PC-9 (cell line): ENCODE measurements at places on chromosomes 7 and 10. TPM values are rescaled to one million over a fixed set of nuclear protein-coding genes. Genes with fewer than 3 reads are reported as not detected.

DNA sequence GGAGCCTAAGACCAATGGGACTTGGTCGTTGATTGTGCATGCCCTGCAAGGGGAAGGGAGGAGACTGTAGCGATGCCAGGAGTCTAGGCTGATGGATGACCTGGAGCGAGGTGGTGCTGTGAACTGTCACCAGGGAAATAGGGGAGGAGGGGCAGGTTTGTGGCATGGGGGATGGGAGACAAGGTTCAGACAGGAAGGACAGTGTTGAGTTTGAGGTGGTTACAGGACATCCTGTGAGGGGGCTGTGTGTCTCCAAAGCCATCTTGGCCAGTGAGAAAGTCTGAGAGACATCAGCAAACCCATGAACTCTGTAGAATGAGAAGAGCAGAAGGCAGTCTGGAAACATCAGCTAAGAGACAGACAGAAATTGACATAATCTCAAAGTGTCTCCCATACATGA, 38.5 kb upstream of the KDM7A start:
- DNase-seq = peak; percentile 21
- H3K4me3 ChIP-seq = no peak overlapping the region
- H3K27me3 ChIP-seq = no peaks in the 10 kb centered on the region
- H3K4me1 ChIP-seq = peaks cover 22% of the 10 kb centered on the region
- no peak overlapping the region for H3K27ac ChIP-seq

- 0 out of 2 replicates have a peak, but pooled peaks cover 3% of the 10 kb centered on the region for H3K4me1 ChIP-seq
- no peaks in the 10 kb centered on the region for H3K27me3 ChIP-seq
- DNase-seq = no peak
- no peak overlapping the region for H3K27ac ChIP-seq
- no peak overlapping the region for H3K4me3 ChIP-seq
These were observed 20.5 kb downstream of the CLEC2L start for GRCh38 chr7:139543801-139544603.

AKR1C8 gene
- total RNA-seq = 2.7 and 4.0 TPM in 2 replicates

SFRP4 gene
- total RNA-seq = not detected in 2 replicates

DNA sequence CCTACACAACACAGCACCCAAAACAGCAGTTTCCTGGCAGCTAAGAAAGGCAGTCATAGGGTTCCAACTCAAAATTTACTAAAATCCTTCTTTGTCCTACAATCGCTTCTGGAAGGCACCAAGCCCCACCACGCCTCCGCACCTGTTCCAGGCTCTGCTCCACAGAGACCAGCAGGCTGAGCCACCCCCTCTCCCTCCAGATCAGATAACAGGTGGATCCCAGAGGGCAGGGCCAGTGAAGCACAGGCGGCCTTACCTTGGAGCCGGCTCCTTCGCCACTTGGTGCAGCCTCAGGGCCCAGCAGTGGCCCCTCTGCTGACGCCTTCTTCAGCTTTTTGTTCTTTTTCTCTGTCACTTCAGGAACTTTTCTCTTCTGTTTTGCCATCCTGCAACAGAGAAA, 33.0 kb downstream of the ZFAND2A start:
- H3K36me3 ChIP-seq = peaks cover 12% of the 10 kb centered on the region
- H3K27me3 ChIP-seq = no peaks in the 10 kb centered on the region
- no peaks in the 10 kb centered on the region for H3K4me1 ChIP-seq

KCNH2 gene
- 1.5 and 1.6 TPM in 2 replicates for total RNA-seq

GRCh38 chr7:22094413-22095342, 149.0 kb upstream of the CDCA7L start:
- H3K4me1 ChIP-seq = no peaks in the 10 kb centered on the region
- H3K27ac ChIP-seq = no peak overlapping the region
- H3K36me3 ChIP-seq = no peaks in the 10 kb centered on the region
- H3K27me3 ChIP-seq = peaks cover 43% of the 10 kb centered on the region
- H3K4me3 ChIP-seq = no peak overlapping the region

CYP3A7 gene
- not detected in 2 replicates for total RNA-seq

CPN1 gene
- not detected in 2 replicates for total RNA-seq

- peaks cover 7% of the 10 kb centered on the region; the same call in 1 of the 2 replicates for H3K27me3 ChIP-seq
- DNase-seq = no peak
- no peaks in the 10 kb centered on the region for H3K36me3 ChIP-seq
- no peak overlapping the region for H3K27ac ChIP-seq
- no peaks in the 10 kb centered on the region for H3K4me1 ChIP-seq
- no peak overlapping the region for H3K4me3 ChIP-seq
These were observed 149.2 kb upstream of the GHITM start for GRCh38 chr10:83990126-83990525.

GRCh38 chr10:103077491-103078308, 115.4 kb downstream of the NT5C2 start:
- no peaks in the 10 kb centered on the region for H3K36me3 ChIP-seq
- no peak overlapping the region for H3K4me3 ChIP-seq
- no peak for DNase-seq
- H3K27me3 ChIP-seq = no peaks in the 10 kb centered on the region

GRCh38 chr10:8992009-8992408, 937.5 kb downstream of the GATA3 start:
- no peaks in the 10 kb centered on the region for H3K4me1 ChIP-seq
- H3K36me3 ChIP-seq = no peaks in the 10 kb centered on the region
- H3K4me3 ChIP-seq = no peak overlapping the region

DNA sequence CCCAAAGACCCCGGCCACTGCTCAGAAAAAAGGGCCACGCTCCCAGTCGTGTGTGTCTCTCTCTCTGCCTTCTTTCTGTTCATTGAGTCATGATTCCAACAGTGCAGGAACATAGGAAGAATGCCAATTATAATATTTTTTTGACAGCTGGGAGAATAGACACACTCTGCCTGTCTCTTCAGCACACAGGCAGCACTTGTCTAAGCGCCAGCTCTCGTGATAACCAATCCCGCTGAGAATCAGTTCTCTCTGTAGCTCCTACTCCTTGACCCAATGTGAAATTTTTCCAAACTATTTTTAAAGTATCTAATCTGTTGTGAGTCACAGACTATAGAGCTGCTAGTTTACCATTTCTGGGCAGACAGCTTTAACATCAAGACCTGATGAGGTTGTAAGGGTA, 145.7 kb upstream of the RHEB start:
- no peaks in the 10 kb centered on the region for H3K36me3 ChIP-seq
- no peak for DNase-seq
- no peaks in the 10 kb centered on the region for H3K4me1 ChIP-seq

NEUROD6 gene
- total RNA-seq = not detected in 2 replicates

DNA sequence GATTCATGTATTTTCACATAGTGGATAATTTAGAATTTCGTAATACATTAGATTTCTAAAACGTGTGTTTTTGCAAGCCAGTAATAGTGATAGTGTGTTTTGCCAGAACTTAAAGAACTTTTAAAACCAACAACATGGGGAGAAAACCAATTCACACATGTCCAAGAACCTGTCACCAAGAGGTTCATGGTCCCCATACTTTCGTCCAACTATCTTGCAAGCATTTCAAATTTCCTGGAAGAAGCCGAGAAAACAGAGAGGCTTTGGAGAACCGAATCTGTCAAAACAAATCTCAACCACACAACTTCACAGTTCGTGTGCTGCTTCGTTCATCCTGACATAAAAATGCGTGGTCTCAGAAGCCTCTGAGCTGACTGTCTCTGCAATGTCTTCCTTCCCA, 31.9 kb downstream of the GFRA1 start:
- DNase-seq = no peak
- no peaks in the 10 kb centered on the region for H3K36me3 ChIP-seq
- no peaks in the 10 kb centered on the region for H3K4me1 ChIP-seq
- no peaks in the 10 kb centered on the region; the same call in 1 of the 2 replicates for H3K27me3 ChIP-seq

DNA sequence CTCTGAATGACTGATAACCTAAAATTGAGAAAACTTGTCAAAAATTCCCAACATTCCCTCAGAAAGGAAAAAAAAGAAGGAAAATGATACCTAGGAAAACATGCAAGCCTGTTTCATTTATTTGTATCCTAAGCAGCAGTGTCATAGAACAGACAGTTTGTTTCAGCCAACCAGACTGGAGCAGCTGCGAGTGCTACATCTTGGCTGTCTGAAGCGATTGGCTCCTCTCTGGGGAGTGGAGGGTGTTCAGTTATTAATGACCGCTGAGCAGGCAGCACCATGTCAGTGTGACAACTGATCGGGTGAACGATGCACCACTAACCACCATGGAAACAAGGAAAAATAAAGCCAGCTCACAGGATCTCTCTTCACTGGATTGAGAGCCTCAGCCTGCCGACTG, at the start of gene LRRN3:
LRRN3 (plus strand) TSS at position 282 of the 400 bp plus-strand sequence. CDS start 31,646 bp downstream, outside the sequence.
- no peak within 1 kb of the TSS for H3K4me3 ChIP-seq
- H3K27ac ChIP-seq = no peak within 1 kb of the TSS
- H3K4me1 ChIP-seq = no peaks in the 10 kb centered on the region
- DNase-seq = no peak
- H3K36me3 ChIP-seq = no peaks in the 10 kb centered on the region
- no peaks in the 10 kb centered on the region for H3K27me3 ChIP-seq

GRCh38 chr10:80694930-80695329, 157.2 kb downstream of the SH2D4B start:
- no peaks in the 10 kb centered on the region for H3K4me1 ChIP-seq
- H3K27ac ChIP-seq = no peak overlapping the region
- DNase-seq = no peak
- H3K27me3 ChIP-seq = peaks cover 82% of the 10 kb centered on the region

AZGP1 gene
- total RNA-seq = 0.70 TPM in 1 of 2 replicates, not detected in the other

GRCh38 chr7:129188372-129188891, at the start of gene SMO:
Gene SMO, plus strand, starts transcription at chr7:129188633. Its CDS starts 519 bp downstream, at chr7:129189152.
- H3K4me1 ChIP-seq = no peaks in the 10 kb centered on the region
- H3K27me3 ChIP-seq = no peaks in the 10 kb centered on the region; the same call in 1 of the 2 replicates
- H3K4me3 ChIP-seq = peak within 1 kb of the TSS; percentile 51
- no peaks in the 10 kb centered on the region for H3K36me3 ChIP-seq
- no peak within 1 kb of the TSS for H3K27ac ChIP-seq

RPEL1 gene
- not detected in 2 replicates for total RNA-seq

DNA sequence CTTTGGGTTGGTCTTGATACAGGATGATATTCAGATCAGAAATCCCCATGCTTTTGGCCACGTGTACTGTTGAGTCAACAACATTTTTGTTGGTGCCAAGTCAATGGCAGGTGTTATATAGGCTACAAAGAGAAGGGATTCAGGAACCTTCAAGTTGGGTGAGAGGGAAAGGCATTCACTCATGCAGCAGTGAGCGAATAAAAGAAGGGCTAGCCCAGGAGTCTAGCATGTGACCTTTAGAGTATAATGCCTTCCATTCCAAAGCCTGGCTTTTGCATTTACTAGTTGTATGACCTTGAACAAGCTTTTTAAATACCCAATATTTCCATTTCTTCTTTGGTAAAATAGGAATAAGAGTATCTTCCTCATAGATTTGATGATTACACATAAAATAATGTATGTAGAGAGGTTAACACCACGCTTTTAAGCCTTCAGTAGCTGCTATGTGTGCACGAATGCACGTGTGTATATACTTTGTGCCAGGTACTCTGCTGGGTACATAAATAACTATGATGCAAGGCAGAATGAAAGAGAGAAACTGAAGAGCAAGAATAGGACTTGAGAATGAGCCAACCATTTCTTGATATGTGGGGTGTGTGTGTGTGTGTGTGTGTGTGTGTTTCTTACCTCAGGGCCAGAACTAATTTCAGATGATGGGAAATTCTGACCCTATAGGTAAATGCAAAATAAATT, 163.6 kb downstream of the PDE1C start:
- H3K4me1 ChIP-seq = no peaks in the 10 kb centered on the region
- H3K27me3 ChIP-seq = no peaks in the 10 kb centered on the region
- no peak for DNase-seq
- H3K27ac ChIP-seq = no peak overlapping the region
- no peaks in the 10 kb centered on the region for H3K36me3 ChIP-seq

DNA sequence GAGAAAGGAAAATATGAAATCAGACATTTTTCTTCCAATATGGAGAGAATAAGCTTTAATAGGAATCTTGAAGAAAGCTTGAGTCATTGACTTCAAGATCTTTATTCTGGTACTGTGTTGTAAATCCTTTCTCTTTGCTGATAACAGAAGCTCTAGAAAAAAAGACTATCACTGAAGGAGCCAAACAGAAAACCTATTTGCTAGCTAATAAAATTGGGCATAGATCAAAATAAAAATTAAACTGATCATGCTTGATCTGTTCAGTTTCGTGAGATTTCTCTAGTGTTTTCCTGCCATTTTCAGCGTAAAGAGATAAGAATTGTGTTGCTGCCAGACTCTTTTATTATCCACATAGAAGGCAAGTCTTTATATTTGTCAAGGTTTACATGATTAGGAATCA, 1.5 kb upstream of the GHITM start:
- peaks cover 23% of the 10 kb centered on the region for H3K36me3 ChIP-seq
- H3K4me1 ChIP-seq = peaks cover 17% of the 10 kb centered on the region
- no peak overlapping the region for H3K27ac ChIP-seq
- DNase-seq = no peak
- H3K4me3 ChIP-seq = no peak overlapping the region
- H3K27me3 ChIP-seq = peaks cover 19% of the 10 kb centered on the region; the same call in 1 of the 2 replicates

- H3K27me3 ChIP-seq = no peaks in the 10 kb centered on the region
- H3K27ac ChIP-seq = no peak overlapping the region
- peak; percentile 55 for DNase-seq
- H3K4me3 ChIP-seq = no peak overlapping the region
These were observed 41.7 kb downstream of the SP8 start for GRCh38 chr7:20744954-20745446.

GRCh38 chr10:19041171-19041570, 7.4 kb upstream of the MALRD1 start:
- H3K4me3 ChIP-seq = no peak overlapping the region
- no peaks in the 10 kb centered on the region for H3K4me1 ChIP-seq
- H3K27ac ChIP-seq = no peak overlapping the region
- H3K36me3 ChIP-seq = no peaks in the 10 kb centered on the region
- H3K27me3 ChIP-seq = no peaks in the 10 kb centered on the region

DNA sequence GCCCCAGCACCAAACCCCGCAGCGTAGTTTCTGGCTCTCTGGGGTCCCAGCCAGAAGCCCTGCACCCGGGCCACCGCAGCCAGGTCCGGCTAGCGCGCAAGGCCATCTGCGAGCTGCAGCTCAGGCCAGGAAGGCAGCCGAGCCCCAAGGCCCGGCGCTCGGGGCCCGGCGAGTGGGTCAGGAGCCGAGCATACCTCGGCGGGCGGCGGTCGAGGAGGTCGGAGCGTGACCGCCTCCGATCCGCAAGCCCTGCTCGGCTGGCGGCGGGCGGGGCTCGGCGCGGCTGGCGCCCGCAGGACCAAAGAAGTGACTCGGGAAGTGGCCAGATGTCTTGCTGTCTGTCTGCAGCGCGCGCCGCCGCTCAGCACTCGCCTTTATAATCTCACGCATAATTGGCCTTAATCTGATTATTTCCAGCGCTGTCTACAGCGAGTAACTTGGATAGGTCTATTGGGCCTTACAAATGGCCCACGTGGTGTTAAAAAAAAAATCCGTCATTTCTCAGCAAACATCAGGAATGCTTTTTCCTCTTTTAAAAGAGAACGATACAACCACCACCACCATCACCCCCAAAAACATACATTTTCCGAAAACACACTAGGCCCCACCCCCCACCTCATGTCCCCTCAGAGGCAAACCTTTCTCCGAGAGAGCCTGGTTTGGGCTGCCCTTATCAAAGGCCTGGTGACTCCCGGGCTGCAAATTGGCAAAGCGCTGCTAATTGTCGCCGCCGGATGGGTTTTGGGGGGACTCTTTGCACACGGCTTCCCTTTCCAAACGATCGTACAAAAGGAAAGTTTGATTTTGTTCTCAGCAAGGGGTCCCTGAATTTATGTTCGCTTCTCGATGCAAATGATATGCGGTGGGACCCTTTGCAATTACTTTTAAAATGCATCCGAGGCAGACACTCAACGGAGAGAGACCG, at the start of gene DRGX:
DRGX (minus strand) TSS at position 349 of the 925 bp plus-strand sequence. CDS start 649 bp downstream, outside the sequence.
- H3K36me3 ChIP-seq = no peaks in the 10 kb centered on the region
- no peak for DNase-seq
- no peak within 1 kb of the TSS for H3K27ac ChIP-seq
- peaks cover 29% of the 10 kb centered on the region for H3K27me3 ChIP-seq
